Keratinocyte (primary cell): ENCODE measurements at places on chromosomes 2 and 18.

DNA sequence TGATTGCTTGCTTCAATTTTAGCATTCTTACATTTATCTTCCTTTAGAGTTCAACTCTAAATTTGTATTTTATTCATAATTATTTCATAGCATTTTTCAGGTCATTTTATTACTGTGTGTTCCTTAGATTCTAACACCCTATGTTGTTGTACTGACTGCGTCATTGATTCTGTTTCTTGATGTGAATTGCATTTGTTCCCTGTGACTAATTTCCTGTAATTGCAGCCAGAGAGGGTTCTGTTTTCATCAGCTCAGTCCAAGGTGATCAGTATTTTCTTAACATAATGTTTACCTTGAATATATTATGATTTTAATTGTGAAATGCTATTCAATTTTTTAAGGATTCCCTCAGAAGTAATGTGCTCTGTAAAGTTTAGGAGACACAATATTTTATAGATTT is 970.2 kb upstream of the PIK3C3 start:
- DNase-seq, result no peak

GRCh38 chr2:137837830-137838229 is 126.4 kb upstream of the HNMT start:
- DNase-seq, result no peak

GRCh38 chr2:11079136-11079824 is 76.0 kb upstream of the SLC66A3 start:
- no peak for DNase-seq

DNA sequence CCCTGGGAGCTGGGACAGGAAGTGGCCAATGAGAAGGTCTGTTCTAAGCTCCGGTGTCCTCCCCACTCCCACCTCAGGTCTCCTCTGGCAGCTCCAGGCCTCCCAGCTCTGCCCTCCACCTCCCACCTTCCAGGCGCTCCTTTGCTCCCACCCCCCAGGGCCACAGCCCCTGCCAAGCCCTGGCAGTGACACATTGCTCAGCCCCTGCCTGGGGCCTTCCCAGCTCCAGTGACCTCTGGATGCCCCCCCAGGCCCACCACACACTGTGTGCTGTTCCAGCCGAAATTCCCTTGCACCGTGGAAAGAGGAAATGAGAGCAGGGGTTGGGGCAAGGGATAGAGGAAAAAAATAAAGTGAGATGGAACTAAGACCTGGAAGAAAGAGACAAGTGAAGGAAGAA is 289.6 kb downstream of the CYP26B1 start:
- DNase-seq, result no peak

DNA sequence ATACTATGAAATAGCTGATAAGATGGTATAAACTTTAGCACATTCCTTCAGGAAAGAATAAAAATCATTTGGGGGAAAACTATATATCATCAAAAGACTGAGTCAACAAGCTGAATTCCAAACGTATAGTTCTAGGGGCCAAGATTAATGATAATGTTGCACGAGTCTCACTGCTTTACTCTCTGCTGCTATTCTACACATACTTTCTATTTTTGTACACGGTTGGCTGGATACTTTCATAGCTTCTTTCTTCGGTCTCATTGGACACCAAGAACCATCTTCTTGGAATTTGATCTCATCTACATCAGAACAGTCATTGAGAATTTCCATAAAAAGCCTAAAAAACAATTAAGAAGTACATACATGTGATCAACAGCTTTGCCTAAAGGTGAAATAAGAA is 72.7 kb upstream of the ST8SIA5 start:
- no peak for DNase-seq

DNA sequence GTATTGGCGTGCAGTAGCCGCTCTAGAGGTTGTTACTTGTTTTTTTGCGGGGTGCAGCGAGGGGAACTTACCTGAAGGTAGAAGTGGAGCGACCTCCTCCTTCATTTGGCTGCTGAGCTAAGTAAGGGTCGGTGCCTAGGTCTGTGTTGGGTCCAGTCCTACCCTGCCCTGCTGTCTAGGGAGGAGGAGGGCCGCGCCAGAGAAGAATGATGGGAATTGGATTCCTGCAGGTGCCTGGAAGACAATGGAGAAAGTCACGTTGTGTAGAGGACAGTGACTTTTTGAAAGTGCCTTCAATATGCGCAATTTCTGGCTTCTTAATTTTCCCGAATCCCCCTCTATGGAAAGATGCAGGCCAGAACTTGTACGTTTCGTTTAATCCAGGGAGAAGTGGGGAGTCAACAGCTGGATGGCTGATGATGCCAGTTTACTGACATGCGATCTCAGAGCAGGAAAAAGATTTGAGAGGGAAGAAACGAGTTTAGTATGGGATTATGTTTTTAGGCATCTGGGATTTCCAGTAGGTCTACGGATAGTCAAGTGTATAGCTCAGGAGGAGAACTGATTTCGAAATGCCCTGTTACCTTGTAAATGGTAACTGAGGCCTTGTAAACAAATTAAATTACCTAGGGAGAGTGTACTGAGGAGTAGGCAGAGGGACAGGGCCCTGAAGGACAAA is 653 bp downstream of the MRPS9 start:
- DNase-seq, result no peak

DNA sequence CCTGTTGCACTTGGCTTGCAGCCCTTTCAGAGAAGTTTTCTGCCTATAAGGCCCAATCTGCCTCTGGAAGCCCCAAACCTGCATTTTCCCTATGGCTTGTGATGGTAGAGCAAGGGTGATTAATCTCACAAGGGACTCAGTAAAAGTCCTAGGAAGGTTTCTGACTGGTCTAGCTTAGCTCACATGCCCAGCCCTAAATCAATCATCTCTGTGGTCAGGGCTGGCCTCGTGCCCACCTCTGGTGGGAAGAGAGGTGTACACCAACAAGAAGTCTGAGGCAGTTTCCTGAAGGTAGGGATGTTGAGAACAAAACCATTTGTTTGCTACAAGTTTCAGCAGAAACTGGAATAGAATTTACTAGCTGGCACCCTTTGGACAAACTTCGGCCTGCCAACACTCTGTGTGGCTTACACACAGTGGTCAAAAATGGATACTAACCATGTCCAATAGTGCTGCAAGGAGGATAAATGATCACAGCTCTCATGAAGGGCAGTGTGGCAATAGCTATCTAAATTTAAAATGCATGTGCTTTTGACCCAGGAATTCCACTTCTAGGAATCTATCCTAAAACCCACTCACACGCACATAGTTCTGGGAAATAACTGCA is 96.4 kb downstream of the EN1 start:
- peak; percentile 30 for DNase-seq

DNA sequence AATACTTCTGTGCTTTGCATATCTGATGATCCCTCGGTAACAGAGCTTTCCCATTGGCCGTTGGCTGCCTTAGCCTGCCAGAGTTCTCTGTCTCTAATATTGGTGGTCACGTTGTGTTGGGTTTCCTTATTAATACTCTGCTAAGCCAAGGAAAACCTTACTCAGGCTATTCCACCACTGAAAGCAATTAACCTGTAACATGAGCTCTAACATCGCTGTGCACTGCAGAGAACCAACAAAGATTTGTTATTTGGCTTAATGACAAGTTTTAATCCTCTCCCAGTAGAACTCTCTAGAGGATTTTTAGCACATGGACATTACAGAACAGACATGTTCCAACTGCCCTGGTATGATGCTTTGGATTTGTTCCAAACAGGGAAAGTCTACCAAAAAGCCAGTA is 825.9 kb upstream of the POU3F3 start:
- DNase-seq, result no peak

- DNase-seq, result no peak
These were observed 210.0 kb upstream of the ZNF521 start for GRCh38 chr18:25561918-25562317.

DNA sequence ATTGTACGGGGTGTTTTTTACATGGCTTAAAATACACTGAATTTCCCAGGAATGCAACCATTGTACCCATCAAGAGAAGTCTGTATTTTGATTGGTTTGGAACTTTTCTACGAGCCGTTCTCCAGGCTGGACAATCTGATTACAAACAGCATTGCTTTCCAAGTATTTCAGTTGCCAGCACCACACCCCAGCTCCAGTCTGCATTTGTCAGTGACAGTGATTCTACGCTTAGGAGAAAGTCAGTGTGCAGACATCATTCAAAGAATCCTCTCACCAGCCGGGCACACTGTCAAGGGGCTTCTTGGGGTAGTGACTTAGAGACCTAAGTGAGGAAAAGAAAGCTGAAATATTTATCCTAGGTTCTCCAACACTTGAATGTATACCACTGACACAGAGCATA is 194.1 kb downstream of the ANAPC1 start:
- DNase-seq, result no peak

DNA sequence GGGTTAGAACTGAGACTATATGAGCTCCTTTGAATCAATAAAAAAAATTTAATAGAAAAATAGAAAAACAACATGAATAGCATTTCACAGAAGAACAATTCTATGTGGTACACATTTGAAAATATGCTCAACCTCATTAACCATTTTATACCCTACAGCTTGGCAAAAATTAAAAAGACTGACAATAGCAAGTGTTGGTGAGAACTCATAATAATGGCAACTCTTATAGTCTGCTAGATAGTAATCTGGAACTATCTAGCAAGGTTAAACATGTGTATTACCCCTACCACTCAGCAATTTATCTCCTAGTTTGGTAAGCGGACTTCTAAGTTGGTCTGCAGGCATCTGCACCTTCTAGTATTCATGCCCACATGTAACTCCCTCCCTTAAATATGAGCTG is 67.8 kb downstream of the CYBRD1 start:
- no peak for DNase-seq

GRCh38 chr2:209613649-209614305 is 157.9 kb upstream of the UNC80 start:
- no peak for DNase-seq

DNA sequence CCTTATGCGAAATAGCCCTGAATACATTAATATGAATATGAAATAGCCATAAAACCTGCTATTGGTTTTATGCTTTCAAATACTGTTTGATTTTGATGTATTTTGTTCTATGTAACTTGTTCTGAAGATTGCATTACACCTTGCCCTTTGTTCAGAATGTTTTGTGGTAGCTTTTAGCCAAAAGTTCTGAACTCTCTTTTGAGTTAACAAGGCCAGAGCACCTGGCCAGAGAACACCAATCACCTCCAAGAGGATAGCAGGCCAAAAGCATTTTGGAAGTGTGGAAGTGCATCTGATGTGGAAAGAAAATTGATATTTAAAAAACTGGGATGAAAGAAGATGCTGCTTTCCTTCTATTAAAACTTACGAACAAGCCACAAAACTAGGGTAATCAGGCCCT is 86.6 kb upstream of the PGAP1 start:
- no peak for DNase-seq

DNA sequence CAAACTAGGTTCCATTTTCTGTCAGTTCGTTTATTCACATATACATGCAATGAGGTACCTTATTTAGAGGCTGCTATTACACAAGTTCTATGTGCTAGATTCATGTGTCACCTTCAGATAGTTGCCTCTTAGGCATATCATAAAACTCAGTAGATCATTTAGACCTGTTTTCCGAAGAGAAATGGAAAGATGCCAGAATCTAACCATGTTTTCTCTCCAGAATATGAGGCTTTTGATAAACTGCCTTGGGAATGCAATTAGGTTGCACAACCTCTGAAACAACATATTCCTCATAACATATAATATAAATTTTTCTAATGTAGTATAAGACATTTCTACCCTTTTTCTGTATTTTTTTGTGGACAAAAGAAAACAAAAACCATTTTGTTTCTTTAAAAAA is 108.1 kb downstream of the PRPF40A start:
- no peak for DNase-seq
